Mammary epithelial cell (primary cell): ENCODE measurements at places on chromosomes 16 and 17. TPM values are rescaled to one million over a fixed set of nuclear protein-coding genes. Genes with fewer than 3 reads are reported as not detected.

The NGFR gene
- total RNA-seq = 12.8 and 16.3 TPM in 2 replicates

The SRL gene
- total RNA-seq = under 0.01 TPM

The FBXW10 gene
- total RNA-seq = 0.21 and 0.24 TPM in 2 replicates

The MPO gene
- total RNA-seq = not detected

The MYOCD gene
- not detected for total RNA-seq

The MRM3 gene
- 14.6 and 15.4 TPM in 2 replicates for total RNA-seq

The C16orf74 gene
- 19.7 TPM for total RNA-seq

The DNAAF8 gene
- 0.71 TPM in 1 of 2 replicates, not detected in the other for total RNA-seq

The PTGES3L gene
- 1.3 and 1.6 TPM in 2 replicates for total RNA-seq

The ZSCAN10 gene
- not detected for total RNA-seq

The SSTR5 gene
- not detected in 2 replicates for total RNA-seq

The CA4 gene
- not detected in 2 replicates for total RNA-seq

The AFMID gene
- total RNA-seq = 32.5 TPM

The NPIPA3 gene
- 0.67 TPM for total RNA-seq

The HS3ST4 gene
- total RNA-seq = not detected

The UBE2O gene
- total RNA-seq = 20.8 TPM

The SPN gene
- total RNA-seq = not detected
